Nucleus accumbens (tissue), 56 donors: ENCODE measurements at places on chromosomes 11 and 22.

GRCh38 chr22:49236541-49237075 lies 591.1 kb downstream of the BRD1 start:
- no peak for DNase-seq

DNA sequence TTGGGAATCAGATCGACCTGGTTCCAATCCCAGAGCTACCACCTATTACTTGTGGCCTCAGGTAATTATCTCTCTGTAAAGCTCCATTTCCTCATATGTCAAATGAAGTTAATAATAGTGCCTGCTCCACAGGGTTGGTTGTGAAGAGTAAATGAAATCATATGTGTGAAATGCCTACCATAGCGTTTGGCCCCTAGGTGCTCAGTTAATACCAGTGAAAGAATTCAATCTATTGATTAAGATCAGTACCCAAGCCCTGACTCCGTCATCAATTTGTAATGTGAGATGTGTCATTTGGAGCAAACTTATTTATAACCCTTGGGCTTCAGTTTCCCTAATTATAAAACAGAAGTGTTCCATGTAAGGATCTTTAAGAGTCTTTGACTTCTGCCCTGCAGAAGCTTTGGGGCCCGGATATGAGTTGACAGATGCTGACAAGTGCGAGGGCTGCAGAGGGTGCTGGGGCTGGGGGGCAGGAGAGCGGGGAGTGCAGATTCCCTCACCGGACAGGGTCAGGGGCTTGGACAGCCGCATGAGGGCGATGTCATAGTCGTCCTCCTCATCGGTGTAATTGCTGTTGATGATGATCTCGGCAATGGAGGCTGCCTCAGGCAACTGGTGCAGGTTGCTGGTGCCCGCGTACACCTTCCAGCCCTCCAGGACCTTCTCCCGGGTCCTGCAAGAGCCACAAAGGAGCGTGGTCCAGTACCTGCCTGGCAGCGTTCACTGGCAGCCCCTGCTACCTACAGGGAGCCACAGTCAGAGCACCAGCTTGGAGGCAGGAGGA lies 20.9 kb downstream of the TMPRSS13 start:
- DNase-seq, result no peak

- DNase-seq, result no peak
Measured at GRCh38 chr11:80432057-80432456, 991.2 kb upstream of the TENM4 start.

GRCh38 chr11:92253421-92253820 lies 28.8 kb downstream of the FAT3 start:
- no peak for DNase-seq

GRCh38 chr11:121557348-121557747 lies 104.6 kb upstream of the SORL1-AS1 start:
- no peak for DNase-seq

DNA sequence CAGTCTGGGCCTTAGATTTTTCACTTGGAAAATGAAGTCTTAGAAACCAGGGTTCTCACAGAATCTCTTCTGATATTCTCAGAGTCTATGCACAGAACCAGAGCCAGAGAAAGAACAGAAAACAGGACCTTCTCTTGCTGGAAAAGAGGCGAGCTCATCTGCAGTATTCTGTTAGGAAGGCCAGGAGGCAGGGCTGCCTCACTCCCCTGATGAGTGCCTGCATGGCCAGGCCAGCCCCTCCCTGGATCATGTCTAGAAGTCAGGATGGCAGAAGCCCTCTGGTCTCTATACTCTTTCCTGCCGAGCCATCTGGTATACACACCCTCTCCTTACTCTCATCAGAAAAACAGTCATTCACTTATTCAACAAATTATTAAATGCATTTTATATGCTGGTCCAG lies 723 bp downstream of the OR51M1 start:
- DNase-seq, result no peak

DNA sequence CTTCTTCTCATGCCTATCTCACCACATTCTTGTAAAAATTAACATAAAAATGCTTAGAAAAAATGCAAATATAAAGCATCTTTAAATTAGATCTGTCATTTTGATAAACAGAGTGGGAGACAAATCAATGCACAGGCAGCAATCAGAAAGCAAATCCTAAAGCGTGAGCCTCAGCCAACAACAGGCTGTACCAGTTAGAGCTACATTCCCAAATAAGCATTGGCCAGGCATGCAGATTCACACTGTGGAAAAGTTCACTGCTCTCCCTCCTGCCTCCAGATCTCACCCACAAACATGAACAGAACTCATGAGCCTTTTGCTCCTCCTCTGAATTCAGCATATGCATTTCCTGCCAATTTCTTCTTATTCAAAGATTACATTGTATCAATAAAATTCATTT lies 115.2 kb upstream of the FAT3 start:
- DNase-seq, result no peak

DNA sequence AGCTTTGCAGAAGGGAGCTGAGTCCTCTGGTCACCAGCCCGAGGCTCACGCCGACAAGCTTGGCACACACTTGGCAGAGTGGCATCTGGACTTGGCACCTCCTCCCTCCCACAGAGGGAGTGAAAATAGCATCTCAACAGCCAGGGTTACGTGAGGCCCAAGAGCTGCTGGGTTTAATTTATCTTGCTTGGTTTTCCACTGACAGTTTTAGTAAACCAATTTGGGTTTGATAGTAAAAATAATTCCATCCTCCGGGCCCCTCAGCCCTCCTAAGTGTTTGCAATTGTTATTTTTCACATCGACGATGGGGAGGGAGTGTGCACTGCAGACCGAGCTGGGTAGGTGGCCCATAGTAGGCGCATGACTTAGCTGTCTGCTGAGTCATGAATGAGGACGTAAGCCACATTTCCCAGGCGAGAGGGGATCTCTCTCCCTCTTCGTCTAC lies 107.6 kb upstream of the ASPHD2 start:
- peak; percentile 7 for DNase-seq

GRCh38 chr11:133163463-133164419 lies 368.6 kb downstream of the OPCML start:
- DNase-seq, result no peak

- DNase-seq, result no peak
Measured at GRCh38 chr22:20154602-20155187, 3.8 kb upstream of the CCDC188 start.

DNA sequence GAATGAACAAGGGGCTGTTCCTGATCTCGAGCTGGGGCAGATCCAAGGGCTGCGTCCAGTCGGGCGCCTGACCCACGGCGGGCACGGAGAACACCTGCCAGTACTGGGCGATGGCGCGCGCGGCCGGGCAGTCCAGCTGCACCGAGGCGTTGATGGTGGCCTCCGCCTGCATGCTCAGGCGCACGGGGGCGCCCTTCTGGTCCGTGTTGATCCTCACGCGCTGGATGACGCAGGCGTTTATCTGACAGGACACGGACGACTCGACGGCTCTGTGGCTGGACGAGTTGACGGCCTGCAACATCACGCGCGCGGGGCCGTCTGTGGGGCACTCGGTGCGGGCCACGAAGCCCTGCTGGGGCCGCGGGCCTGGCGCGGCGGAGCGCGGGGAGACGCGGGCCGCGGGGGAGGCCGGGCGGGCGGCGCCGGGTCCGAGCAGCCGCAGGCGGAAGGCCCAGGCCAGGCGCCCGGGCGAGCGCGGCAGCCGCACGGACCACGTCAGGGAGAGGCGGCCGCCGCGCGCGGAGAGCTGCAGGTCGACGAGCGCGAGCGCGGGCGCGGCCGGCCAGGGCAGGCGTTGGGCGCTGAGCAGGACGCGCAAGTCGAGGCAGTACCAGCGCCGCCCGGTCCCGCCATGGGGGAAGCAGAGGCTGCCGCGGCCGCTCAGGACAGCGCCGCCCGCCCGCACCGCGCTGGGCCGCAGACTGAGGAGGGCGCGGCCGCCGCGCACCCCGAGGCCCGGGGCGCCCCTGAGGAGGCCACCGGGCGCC lies 511 bp downstream of the PKDREJ start:
- no peak for DNase-seq

GRCh38 chr22:44685384-44686056 lies 16.5 kb upstream of the PRR5 start:
- no peak for DNase-seq

- DNase-seq, result no peak
Measured at GRCh38 chr11:975827-976226, 50.2 kb downstream of the AP2A2 start.

DNA sequence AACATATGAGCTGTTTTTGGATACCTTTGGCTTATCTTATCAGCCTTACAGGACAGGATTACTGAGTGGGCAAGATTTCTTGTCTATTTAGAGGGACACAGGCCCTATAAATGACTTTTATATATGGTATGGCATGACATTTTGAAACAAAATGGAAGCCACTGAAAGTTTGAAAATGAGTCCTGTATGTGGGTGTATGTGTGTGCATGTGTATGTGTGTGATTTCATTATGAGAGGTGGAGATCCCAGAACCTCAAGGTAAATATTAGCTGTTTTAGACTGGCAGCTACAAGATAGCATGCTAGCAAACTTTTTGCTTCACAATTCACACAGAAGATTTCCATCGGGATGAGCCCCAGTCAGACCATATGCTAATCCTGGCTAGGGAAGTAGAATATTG lies 970.5 kb upstream of the CCDC90B start:
- no peak for DNase-seq

- DNase-seq, result no peak
Measured at GRCh38 chr11:73269459-73270015, 2.6 kb upstream of the P2RY6 start.

- no peak for DNase-seq
Measured at GRCh38 chr22:39655831-39656230, 85.3 kb downstream of the CACNA1I start.

GRCh38 chr11:58125469-58125868 lies at the start of gene OR9I1:
OR9I1 (minus strand) TSS chr11:58125530; CDS start chr11:58119444, 6,086 bp downstream.
- DNase-seq, result no peak

- DNase-seq, result no peak
Measured at GRCh38 chr11:125062931-125063428, at the start of gene SLC37A2. SLC37A2 (plus strand) TSS chr11:125063305; CDS start chr11:125063368, 63 bp downstream.

DNA sequence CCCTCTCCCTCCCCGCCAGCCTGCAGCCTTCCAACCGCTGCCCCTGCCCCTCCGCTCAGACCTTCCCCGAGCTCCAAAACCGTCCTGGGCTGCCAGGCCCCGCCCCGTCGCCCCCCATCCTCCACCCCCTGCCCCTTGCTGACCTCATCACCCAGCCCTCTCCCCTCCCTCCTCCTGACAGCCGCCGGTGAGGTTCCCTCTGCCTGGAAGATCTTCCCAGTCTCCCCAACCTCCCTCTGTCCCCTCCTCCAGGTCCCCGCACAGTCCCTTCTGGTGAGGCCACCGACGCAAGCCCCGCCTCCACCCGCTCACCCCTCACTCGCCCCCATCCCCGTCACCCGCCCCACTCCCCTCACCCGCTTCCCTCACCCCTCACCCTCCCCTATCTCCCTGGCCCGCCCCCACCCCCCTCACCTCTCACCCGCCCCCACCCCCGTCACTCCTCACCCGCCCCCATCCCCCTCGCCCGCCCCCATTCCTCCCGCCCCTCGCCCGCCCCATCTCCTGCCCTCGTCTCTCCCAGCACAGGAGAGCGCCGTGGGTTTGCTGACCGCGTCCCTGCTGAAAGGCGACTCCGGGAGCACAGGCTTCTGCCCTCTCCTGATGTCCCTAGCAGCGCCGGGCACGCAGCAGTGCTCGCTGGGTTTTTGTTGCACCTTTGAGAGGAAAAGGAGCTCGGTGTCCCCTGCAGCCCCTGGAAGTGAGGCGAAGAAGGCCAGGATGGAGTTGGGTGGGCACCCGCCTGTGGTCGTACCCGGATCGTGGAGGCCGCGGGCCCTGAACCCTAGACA lies 16.4 kb upstream of the UPK3A start:
- peak; percentile 33 for DNase-seq

- DNase-seq, result no peak
Measured at GRCh38 chr22:45890351-45890635, 86.7 kb downstream of the WNT7B start.

DNA sequence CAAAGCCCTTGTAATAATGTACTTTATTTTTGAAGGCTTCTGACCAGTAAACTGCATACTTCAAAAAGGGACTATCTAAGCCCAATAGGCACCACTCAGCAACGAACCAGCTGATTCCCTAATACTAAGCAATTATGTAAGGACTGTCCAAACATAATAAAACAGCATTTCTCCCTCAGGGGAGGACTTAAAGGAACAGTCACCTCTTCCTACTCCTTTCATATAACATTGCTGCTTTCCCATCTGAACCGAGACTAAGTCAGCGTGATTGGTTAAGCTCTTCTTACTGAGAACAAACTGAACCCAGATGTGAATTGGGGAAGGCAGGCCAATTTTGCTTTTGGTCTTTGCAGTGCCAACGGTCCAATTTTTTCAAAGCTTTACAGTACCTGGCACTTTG lies 420.0 kb downstream of the METTL15 start:
- no peak for DNase-seq

DNA sequence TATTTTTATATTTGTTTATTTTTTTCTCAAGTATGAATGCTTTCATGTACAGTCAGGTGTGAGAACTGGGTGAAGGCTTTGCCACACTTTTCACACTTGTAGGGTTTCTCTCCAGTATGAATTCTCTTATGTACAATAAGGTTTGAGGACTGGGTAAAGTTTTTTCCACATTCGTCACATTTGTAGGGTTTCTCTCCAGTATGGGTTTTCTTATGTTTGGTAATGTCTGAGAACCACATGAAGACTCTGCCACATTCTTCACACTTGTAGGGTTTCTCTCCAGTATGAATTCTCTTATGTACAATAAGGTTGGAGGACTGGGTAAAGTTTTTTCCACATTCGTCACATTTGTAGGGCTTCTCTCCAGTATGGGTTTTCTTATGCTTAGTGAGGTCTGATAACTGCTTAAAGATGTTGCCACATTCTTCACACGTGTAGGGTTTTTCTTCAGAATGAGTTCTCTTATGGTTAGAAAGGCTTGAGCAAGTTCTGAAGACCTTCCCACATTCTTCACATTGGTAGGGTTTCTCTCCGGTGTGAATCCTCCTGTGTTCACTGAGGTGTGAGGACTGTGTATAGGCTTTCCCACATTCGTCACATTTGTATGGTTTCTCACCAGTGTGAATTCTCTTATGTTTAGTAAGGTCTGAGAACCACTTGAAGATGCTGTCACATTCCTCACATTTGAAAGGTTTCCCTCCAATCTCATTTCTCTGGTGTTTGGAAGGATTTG lies 19.7 kb downstream of the ZNF195 start:
- no peak for DNase-seq

DNA sequence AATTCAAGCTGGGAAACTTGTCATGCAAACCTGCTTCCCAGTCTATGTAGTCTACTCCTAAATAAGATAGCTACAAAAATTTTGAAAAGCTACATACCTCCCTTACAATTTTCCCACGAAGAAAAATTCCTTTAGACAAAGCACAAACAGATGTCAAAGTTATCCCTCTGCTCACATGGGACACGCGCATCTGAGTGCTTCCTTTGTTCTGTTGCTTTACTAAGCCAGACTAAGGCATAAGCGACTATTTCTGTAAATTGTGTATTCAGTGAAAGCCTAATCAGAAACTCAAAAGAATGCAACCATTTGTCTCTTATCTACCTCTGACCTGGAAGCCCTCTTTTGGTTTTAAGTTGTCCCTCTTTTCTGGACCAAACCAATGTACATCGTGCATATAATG lies 583.7 kb upstream of the B3GAT1 start:
- no peak for DNase-seq

DNA sequence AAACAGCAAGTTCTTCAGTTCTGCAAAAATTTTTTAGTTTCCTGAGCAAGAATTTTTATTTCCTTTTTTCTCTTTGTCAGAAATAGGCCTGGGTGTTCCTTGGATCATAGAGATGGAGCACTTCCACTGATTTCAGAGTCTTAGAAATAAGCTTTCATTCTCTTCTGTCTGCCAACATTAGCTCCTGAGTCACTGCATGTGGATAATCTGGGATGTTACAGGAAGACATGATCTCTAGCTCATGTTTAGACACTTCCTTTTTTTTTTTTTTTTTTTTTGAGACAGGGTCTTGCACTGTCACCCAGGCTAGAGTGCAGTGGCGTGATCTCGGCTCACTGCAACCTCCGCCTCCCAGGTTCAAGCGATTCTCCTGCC lies 13.2 kb upstream of the TMEM218 start:
- no peak for DNase-seq

GRCh38 chr22:47147572-47147971 lies 385.1 kb downstream of the TBC1D22A start:
- no peak for DNase-seq
